Frontal cortex (tissue), 4 donors: ENCODE measurements at places on chromosomes 6 and 20. TPM values are rescaled to one million over a fixed set of nuclear protein-coding genes. Genes with fewer than 3 reads are reported as not detected.

Gene DEFB129
- not detected for total RNA-seq

Gene HLA-DMA
- total RNA-seq = 0.82 TPM

Gene BPIFA1
- not detected for total RNA-seq

Gene IL17F
- total RNA-seq = not detected

- DNase-seq = no peak
Measured at GRCh38 chr6:15310680-15311079, 64.8 kb downstream of the JARID2 start.

DNA sequence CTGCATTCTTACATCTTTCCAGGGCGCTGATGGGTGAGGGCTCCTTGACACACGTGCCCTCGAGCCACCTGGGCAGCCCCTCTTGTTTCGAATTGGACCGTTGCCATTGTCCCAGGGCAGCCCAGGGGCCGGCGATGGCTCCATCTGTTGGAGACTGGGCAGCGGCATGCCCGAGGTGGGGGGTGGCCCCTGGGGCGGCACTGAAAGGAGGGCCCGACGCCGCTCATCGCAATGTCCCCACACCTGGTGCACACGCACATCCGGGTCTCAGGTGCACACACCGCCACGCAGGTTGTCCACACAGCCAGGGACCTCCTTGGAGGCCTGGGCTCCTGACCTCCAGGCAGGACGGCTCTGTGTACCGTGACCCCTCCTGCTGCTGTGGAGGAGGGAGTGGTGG, 18.0 kb downstream of the GATA5 start:
- DNase-seq = no peak

- DNase-seq = no peak
Measured at GRCh38 chr6:159701413-159701999, 8.5 kb upstream of the SOD2 start.

- no peak for DNase-seq
Measured at GRCh38 chr6:125927761-125928160, 28.8 kb upstream of the HINT3 start.

DNA sequence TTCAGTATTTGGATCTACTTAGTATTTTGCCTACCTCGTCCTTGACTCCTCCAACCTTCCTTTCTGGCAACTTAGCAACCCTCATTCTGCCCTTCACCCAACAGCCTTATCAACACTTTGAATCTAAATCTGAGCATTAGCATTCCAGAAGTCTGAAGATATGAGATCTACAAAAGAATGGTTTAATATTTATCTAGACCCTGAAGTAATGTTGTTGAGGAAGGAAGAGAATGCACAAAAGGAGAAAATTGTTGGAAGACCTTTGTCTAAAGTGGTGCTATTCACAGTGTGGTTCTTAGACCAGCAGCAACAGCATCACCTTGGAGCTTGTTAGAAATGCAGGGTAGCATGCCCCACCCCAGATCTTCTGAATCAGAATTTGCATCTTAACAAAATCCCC, 198.2 kb upstream of the PLCB4 start:
- no peak for DNase-seq

GRCh38 chr6:73285674-73286283, 22.8 kb upstream of the KHDC1 start:
- peak; percentile 46 for DNase-seq

GRCh38 chr20:50245498-50246366, 55.1 kb downstream of the CEBPB start:
- DNase-seq = no peak

DNA sequence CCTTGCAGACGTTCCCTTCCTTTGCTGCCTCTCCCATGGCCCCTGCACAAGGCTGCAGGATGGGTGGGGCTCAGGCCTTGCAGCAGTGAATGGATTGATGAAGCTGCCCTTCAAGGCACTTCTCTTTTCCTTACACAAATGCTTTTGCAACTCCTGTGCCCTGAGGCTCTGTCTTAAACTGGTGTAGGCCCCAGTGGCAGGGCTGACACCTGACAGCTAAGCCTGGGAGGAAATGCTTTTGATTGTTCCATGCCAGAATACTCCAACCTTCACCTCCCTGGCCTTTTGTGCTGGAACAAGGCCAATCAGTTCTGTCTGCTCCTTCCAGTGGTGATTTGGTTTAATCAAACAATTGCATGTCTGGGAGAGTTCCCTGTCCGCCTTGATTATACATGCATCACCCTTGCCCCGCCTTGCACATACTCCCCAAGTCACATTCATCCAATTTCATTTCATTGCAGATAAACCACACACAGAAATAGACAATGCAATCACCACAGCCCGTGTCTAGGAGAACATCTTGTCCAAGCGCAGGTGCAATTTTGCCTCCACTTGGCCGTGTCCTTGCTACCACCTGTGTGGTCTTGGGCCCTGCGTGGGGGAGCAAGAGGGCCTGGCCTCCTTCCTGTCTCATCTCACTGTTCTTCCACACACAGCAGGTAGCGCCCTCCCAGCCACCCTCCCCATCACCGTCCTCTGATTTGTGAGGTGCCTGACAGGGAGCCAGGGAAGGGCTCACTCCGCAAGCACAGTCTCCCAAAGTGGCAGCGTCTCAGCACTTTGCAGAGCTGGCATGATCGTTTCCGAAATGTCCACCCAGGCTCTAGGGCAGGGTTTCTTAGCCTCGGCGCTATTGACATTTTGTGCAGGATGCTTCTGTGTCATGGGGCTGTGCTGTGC, 120.4 kb downstream of the CDH26 start:
- no peak for DNase-seq
